Neural progenitor cell (in vitro differentiated cells): ENCODE measurements at places on chromosomes 7 and 10. TPM values are rescaled to one million over a fixed set of nuclear protein-coding genes. Genes with fewer than 3 reads are reported as not detected.
A peak's percentile ranks its signal among the peaks of the same experiment; 100 is the strongest.

Gene VIPR2
- total RNA-seq = 0.92 and 3.1 TPM in 2 replicates

DNA sequence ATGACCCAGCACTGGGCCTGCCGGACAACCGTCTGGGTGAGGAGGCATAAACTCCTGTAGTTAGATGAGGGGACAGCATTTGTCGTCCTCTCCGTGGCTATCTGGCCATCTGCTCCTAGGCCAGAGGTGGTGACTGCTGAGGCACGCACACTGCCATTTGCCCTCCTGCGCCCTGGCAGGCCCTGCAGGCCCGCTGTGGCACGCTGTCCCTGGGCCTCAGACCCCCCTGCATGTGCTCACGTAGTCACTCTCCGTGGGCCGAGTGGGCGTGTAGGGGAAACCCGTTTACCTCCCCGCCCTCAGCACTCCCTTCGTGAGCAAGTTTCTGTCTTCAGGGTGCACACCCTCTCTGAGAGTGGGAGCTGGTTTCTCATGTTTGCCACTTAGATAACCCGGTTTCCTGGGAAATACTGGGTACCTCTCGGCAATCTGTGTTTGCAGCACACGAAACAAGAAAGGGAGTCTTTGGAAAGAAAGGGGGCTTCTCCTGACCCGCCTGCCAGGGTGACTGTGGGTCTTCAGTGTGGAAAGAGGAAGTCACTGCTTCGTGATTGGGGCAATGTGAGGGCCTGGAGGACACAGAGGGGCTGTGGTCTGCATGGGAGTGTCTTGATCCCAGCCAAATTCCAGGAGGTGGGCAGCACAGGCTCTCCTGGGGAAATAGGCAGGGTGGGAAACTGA, 10.8 kb downstream of the ADAMTS14 start:
- H3K4me1 ChIP-seq = no peaks in the 10 kb centered on the region
- DNase-seq = no peak
- no peaks in the 10 kb centered on the region for H3K27me3 ChIP-seq
- H3K27ac ChIP-seq = no peak overlapping the region

DNA sequence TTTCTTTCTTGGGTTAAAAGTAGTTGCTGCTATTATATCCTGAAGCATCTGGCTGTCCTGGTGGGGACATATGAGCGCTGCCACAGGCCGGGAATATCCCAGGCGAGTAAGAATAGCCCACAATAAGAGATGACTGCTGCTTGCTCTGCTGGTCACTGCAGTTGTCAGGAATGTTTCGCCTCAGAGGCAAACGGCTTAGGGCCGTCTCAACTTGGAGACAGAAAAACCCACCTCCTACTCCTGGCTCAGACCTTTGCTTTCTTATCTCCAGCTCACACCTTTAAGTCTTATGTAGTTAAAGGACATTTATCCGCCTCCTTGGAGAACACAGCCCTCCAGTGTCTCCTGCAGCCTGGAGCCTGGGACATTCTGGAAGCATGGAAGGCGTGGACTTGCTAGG, at the start of gene GJD4:
Gene GJD4, plus strand, starts transcription at position 151 of the 400 bp plus-strand sequence. Its CDS starts 227 bp downstream, at position 378.
- no peak within 1 kb of the TSS for H3K4me3 ChIP-seq
- H3K27ac ChIP-seq = no peak within 1 kb of the TSS
- H3K27me3 ChIP-seq = no peaks in the 10 kb centered on the region
- DNase-seq = no peak

Gene NUTM2B
- total RNA-seq = 0.41 and 0.43 TPM in 2 replicates

DNA sequence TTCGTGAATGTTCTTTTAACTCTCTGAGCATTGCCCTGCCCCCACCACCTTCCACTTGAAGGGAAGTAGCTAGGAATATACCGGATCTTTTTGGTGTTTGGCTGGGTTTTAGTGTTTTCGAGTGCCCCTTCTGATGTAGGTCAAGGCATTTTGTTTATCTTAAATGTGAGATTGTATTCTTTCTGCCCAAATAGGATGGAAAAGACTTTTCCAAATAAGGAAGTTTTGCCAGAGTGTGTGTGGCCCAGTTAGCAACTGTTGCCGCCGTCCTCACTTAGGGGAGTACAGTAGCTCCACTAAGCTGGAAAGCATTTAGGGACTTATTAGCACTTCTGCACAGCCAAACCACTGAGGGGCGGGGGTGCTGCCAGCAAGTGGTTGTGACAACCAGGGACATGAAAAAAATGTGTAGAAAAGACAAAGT, 29.8 kb upstream of the VCL start:
- no peak for DNase-seq
- H3K36me3 ChIP-seq = no peaks in the 10 kb centered on the region
- peak overlapping the region; percentile 65 for H3K27ac ChIP-seq
- no peak overlapping the region for H3K4me3 ChIP-seq
